ENCODE measurements at places on chromosomes 6 and 20.

- DNase-seq: no peak
These were observed 74.0 kb upstream of the PIM1 start for GRCh38 chr6:37095997-37096396.

DNA sequence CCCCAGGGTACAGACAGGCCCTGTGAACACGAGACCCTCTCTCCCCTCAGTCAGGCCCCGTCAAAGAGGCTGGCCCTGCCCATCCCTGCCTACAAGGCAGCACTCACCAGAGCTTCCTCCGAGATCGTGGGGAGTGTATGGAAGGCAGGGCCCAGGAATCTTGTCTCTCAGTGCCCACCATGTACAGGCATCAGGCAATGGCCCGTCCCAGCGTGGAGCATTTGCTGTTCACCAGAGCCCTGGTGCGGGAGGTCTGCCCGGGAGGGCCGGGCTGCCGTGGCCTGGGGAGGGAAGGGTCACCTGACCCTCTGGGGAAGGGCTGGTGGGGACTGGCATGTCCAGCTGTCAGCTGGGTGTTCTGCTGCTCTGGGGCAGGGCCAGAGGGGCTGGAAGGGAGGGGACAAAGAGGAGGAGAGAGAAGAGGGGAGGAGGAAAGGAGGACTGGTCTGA is at the start of gene IP6K3:
IP6K3 (minus strand) TSS at position 255 of the 450 bp plus-strand sequence. CDS start 11,429 bp downstream, outside the sequence.
- DNase-seq: no peak

GRCh38 chr6:67608099-67608749 is 1026.9 kb upstream of the ADGRB3 start:
- no peak for DNase-seq

DNA sequence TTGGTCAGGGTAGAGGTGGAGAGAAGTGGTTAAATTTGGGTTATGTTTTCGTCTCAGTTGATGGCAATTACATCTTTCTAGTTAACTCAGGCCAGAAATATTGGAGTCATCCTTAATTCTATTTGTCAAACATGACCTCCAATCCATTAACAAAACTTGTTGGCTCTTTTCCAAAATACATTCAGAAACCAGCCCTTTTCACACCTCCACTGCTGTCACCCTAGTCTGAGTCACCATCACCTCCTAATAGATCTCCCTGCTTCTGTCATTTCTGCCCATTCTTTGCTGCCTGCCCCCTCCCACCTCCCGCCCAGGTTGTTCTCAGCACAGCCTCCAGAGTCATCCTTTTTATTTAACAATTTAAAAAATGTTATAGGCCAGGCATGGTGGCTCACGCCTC is 3.0 kb upstream of the ABCF1 start:
- no peak for DNase-seq

GRCh38 chr6:34386316-34387137 is 5.9 kb downstream of the NUDT3 start:
- DNase-seq: no peak

DNA sequence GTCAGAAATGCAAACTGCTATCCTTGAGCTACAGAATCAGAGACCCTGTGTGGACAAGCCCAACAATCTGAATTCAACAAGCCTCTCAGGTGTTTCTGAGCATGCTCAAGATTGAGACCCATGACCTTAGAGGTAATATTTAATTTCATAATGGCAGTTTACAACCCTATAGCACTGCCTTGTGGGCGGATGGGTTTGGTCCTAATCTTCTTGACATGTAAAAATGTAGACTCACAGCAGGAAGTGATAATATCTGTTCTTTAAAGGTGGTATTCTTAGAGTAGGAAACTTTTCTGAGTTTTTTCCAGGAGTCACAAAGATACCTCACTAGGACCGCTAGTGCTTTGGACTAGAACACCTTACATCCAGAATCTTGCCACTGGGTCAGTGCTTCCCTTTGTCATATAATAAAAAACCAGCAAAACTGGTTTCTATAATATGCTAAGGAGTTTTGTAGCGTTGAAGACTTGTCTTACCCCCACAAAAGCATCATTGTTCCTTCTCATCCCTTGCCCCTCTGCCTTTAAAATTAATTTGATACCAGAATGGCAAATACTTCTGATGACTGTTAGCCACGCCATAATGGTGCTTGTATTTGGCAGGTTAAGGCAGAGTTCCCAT is 52.6 kb downstream of the E2F3 start:
- no peak for DNase-seq

DNA sequence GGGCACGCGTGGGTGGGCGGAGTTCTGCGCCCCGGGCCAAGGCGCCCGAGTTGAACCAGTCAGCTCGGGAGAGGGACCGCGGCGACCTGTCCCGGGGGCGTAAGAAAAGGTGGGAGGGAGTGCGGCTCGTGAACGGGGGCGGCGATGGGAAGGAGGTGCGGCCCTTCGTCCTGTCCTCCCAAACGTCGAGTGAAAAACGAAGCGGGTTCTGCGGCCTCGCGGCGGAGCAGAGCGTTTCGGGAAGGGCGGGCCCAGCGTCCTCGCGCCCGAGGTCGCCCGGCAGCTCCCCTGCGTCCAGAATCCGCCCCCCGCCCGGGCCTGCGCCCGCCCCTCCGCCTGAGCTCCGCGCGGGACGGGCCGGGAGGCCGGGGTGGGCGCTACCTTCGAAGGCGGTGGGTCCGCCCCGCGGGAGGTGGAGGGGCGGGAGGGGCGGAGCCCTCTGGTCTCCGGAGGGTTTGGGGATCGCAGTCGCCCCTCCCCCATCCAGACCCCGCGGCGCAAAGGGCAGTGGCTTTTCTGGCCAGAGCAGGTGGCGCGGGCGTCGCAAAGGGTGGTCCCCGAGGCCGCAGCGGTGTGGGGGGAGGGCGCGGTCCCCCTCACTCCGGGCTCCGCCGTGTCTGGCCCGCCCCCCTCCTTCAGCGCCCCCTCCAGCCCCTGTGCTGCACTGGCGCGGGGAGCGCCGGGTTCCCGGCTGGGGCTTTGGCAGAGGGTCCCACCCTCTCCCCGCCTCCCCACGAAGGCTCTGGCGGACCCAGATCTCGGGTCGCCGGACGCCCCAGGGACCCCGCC is 838 bp downstream of the STMN3 start:
- peak; percentile 84 for DNase-seq

- no peak for DNase-seq
These were observed 115.8 kb downstream of the MRPL14 start for GRCh38 chr6:44011350-44011920.

GRCh38 chr20:23200914-23201313 is 114.8 kb upstream of the CD93 start:
- DNase-seq: peak; percentile 57

DNA sequence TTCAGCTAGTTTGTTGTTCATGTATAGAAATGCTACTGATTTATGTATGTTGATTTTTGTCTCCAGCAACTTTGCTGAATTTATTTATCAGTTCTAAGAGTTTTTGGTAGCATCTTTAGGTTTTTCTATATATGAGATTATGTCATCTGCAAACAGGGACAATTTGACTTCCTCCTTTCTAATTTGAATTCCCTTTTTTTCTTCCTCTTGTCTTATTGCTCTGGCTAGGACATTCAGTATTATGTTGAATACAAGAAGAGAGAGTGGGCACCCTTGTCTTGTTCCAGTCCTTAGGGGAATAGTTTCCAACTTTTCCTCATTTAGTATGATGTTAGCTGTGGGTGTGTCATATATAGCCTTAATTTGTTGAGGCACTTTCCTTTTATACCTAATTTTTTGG is 58.2 kb downstream of the CDH26 start:
- no peak for DNase-seq

- no peak for DNase-seq
These were observed 13.0 kb upstream of the PPP1R14C start for GRCh38 chr6:150129616-150130505.

DNA sequence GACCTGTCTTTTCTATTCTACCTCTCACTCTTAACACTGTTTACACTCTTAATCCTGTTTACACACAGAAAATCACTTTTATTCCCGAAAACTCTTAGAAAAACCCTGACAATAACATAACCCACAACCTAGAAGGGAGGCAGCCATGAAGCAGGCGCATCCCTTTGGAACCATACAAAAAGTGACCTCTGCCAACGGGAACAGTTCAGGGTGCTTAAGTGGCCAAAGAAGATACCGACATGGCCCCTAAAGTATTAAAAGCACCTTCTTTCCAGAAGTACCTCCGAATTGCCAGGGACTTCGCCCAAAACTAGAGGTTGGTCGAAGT is 490 bp downstream of the MMUT start:
- no peak for DNase-seq

DNA sequence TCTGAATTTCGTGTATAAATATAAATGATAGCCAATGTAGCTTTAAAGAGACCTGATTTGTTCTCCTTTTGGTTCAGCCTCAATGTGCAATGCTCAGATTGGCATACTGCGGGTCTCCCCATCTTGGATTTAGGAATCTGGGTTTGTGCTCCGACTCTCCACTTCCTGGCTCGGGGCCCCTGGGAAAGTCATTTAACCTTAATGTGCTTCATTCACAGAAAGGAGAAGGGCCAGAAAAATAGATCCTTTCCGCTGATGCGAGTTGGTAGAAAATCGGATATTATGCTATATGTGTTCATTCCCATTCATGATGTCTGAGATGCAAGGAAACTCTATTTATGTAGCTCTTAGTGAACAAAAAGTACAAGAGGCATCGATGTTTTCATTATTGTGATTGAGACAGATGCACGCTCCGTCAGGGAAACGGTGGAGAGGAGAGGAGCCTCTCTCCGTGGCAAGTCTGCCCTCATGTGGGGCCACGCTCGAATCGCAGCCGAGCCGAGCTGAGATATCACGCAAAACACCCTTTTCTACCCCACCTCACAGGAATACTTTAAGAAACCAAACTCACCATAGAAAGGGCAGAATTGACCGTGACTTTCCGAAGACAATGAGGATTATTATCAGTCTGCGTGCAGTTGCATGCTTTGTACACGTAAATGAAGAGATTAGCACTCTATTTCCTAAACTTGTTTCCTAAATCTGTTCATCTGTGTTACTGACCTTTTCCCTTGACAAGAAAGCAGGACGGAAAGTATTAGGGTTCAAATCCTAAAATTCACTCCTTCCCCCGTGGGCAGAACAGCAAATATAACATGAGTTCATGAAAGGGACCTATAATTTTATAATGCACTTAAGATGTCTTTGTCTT is 136.6 kb downstream of the COL9A1 start:
- DNase-seq: peak; percentile 75

GRCh38 chr6:38306931-38307330 is 332.8 kb downstream of the BTBD9 start:
- no peak for DNase-seq

DNA sequence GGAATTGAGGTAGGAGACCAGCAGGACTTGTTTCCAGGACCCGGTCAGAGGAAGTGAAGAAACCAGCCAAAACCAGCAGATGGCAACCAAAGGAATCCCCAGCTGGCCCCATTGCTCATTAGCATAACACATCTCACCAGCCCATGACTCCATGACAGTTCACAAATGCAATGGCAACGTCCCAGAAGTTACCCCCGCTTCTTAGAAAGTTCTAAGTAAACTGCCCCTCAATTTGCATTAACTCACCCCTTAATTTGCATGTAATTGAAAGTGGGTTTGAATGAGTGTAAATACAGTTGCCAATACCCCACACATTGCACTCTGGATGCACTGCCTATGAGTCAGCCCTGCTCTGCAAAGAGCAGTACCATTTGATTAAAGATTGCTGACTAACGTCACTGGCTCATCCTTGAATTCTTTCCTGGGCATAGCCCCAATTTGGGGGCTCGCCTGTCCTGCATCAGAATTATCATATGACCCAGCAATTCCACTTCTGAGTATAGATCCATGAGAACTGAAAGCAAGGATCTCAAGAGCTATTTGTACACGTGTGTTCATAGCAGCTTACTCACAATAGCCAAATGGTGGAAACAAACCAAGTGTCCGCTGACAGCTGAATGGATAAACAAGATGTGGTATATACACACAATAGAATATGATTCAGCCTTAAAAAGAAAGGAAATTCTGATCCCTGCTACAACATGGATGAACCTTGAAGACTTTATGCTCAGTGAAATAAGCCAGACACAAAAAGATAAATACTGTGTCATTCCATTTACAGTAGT is 36.4 kb downstream of the MYLK4 start:
- DNase-seq: no peak

DNA sequence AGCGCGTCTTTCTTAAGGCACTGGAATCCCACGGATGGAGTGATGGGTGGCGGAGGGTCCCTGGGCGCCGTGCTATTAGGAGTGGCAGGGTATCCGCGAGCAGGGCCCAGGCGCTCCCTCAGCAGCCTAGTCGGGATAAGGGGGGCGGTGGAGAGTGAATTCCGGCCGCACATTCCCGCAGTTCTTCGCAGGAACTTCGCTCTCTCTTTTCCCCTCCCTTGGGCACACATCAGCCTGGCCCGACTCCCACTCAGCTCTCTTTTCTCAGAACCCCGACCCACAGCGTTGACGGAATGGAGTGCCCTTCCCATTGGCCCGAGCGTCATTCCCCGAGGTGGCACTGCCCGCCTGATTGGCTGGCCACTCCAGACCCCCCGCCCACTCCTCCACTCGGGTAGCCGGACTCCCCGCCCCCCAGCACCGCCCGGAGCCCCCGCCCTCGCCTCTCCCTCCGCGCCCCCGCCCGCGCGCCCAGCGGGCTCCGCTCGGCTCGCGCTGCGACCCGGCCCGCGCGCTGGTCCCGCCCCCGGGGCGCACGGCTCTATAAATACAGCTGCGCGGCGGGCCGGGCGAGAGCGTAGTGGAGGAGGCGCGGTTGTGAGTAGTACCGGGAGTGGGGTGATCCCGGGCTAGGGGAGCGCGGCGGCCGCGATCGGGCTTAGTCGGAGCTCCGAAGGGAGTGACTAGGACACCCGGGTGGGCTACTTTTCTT is at the start of gene ID4:
ID4 (plus strand) TSS at position 572 of the 712 bp plus-strand sequence. CDS start 385 bp downstream, outside the sequence.
- DNase-seq: peak; percentile 93

GRCh38 chr6:24919056-24919892 is 16.5 kb downstream of the RIPOR2 start:
- peak; percentile 46 for DNase-seq

GRCh38 chr6:9161731-9162130 is 726.4 kb upstream of the SLC35B3 start:
- DNase-seq: no peak

DNA sequence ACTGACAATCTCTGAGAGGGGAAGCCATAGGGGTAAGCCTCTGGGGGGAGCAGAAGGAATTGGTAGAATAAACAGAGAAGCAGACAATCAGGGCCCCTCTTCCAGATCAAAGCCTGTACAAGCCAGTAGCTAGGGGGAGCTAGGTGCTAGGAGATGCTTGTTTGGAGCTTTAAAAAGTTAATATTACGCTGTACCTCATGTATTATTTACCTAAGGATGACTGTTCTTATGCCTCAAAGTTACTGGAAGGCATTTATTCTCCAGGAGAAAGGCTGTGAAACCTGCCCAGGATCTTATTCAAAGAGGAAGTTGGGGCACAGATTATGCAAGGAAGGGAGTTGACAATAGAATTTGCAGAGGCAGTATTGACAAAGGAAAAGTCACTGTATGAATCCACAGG is 111.8 kb upstream of the SLC35F1 start:
- no peak for DNase-seq

GRCh38 chr6:150334790-150335783 is 33.7 kb upstream of the IYD start:
- DNase-seq: peak; percentile 51

- peak; percentile 52 for DNase-seq
These were observed 155.6 kb upstream of the SNX9 start for GRCh38 chr6:157667211-157668008.

DNA sequence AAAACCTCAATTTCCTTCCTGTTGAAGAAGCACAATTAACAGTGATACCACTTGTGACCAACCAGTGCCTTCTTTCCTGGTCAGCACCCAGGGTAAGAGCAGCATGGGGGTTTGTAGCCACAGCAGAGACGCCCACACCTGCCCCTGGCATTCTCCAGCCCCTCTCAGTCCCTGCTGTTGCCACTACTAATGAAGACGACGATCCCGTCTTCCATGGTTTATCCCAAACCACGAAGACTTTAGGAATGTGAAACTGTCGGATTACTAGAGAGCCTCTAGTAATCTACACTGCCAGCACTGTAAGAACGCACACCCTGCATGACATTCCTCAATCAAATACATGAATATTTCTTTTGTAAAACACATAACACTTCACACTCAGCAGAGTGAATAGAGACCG is 60.0 kb downstream of the GINS1 start:
- no peak for DNase-seq

All from WERI-Rb-1 (cell line).